A549 treated with dexamethasone at 1 μM for 4 hours (cell line): ENCODE measurements at places on chromosomes 2 and 18. TPM values are rescaled to one million over a fixed set of nuclear protein-coding genes. Genes with fewer than 3 reads are reported as not detected.

CSRNP3 gene
- not detected in 5 replicates for total RNA-seq

TNFRSF11A gene
- 5.1 to 10.2 TPM (median 8.3 TPM) in 5 replicates for total RNA-seq

NOL4 gene
- total RNA-seq: not detected in 5 replicates

PROKR1 gene
- total RNA-seq: 0.01 to 0.05 TPM (median 0.04 TPM) in 3 of 5 replicates, not detected in the others
